Central memory CD4-positive, alpha-beta T cell (primary cell): ENCODE measurements at places on chromosomes 2 and 18.

DNA sequence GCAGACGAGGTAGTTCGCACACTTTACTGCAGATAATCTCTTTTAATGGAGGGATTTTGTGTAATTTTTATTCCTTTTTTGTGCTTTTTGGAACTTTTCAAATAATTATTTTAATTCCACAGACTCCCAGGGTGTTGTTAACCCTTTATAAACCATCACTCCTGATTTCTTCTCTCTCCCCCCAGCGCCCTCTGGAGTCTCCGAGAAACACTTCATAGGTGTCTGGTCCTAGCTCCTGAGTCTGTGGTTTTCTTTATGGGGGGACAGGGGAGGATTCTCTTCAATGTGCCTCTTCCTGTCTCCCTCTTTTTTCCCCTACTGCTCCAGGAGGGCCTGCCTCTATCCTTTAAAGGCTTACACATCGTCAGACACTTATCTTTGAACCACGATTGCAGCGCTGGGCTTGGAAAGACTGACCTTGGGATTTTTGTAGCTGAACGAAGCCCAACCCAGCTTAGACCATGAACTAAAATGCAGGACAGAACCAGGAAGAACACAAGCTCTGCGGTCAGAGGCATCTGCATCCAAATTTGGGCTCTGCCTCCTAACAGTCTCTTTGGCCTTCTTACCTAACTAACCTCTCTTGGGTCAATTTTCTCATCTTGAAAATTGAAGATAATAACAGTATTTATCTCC is 7.1 kb upstream of the PKDCC start:
- no peak for DNase-seq

DNA sequence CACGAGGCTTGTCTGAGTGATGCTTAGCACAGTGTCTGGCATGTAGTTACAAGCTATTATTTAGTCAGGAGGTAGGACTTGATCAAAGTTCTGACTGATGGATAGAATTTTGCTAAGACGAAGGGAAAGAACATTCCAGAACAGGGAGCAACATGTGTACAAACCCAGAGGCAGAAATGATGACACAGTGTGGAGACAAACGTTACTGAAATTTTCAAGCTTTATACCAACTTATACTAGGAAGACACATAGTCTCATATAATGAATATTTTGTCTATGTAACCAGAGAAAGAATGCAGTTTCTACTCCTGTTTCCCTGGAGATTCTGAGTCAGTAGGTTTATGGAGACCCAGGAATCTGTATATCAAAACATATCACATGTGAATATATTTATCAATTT is 123.4 kb downstream of the FAM124B start:
- no peak for DNase-seq

DNA sequence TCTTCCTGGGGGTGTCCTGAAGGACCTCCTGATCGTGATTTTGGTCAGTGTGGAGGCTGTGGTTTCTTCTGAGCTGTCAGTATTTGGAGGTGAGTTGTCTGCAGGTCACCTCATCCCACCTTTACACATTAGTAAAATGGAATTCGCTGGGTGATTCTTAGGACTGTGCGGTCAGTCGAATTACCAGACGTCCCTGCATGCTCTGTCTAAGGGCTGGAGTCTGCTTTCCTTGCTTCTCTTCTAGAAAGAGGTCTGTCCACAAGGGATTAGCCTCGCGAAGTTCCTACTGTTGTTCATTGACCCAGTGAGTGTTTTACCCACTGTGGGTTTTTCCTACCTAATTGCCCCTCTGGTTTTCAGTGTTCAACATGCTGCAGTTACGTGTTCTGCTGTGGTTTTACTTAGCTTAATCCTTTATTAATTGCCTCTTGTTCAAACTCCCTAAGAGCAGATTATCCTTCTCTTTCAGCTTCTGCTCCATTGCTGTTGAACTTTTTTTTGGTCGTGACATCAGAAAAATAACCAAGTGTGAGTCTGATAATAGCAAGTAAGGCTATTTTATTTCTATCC is 183.4 kb downstream of the NEDD4L start:
- no peak for DNase-seq

- DNase-seq: no peak
These were observed 91.9 kb downstream of the PPP1R1C start for GRCh38 chr2:182077448-182078142.

DNA sequence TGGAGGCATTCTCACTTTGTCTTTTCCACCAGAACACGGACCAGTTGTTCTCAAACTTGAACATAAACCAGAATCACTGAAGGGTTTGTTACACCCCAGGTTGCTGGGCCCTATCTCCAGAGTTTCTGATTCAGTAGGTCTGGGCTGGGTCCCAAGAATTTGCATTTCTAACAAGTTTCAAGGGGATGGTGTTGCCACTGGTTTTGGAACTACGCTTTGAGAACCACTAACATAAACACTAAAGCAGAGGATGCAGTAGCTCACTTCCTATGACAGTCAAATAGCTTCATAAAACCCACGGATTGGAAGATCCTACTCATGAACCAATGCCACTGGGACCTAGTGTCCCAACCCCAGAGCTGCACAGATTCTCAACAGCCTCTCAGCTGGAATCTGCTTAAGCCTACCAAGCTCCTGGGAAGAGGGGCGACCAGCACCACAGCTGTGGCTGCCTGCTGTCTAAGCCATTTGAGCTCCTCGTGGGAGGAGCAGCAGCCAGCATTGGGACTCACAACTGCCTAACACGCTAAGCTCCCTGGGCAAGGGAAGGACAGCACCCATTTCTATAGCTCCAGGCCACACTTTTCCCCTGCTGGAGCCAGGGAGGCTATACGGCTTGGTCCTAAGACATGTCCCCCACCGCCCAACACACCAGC is 62.5 kb downstream of the C1D start:
- DNase-seq: no peak

GRCh38 chr2:139946690-139947089 is 1166.5 kb upstream of the NXPH2 start:
- no peak for DNase-seq

GRCh38 chr2:39007875-39008504 is 112.9 kb downstream of the SOS1 start:
- no peak for DNase-seq

DNA sequence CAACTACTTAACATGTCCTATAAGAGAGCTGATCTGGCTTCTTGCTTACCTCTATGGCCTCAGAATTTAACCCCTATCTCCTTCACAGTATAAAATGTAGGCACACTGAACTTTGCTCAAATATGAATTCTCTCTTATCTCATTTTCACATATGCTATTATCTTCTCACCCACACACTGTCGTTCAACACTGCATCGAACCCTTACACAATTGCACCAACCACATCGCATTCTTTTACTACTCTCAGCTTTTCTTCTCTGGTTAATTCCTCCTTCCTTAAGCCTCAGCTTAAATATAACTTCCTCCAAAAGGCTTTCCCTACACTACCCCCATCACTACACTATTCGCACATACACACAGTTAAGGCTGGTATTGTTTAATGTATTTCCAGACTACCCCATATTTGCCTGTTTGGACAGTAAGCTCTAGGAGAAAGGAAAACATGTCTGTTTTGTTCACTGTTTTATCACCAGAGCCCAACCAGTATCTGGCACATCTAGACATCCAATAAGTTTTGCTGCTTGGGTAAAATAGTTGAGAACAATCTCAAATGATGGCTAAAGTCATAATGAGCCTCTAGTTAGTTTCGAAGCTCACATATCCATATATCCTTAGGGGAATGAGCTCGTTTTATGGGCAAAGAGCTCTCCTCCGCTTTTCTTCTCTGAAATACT is 47.7 kb downstream of the HIBCH start:
- DNase-seq: no peak

DNA sequence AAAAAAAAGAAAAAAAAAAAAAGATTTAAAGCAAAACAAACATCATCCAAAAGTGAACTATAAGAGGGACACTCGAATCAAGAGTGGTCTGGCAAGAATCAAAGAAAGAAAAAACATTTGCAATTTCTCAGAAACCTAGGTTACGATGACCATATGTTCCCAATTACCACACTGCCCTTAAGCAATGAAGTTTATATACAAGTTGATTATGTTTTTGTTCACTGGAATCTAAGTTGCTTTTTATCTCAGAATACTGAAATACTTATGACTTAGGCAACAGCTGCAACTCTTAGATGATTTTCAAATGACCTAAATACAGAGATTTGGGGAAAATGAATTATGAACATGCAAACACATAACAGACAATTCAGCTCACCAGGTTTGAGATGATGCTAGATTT is 597.1 kb upstream of the CHAC2 start:
- DNase-seq: no peak

- DNase-seq: no peak
These were observed 139.9 kb upstream of the MAPRE2 start for GRCh38 chr18:34901299-34901698.

GRCh38 chr2:939936-940601 is 10.6 kb upstream of the SNTG2 start:
- no peak for DNase-seq

- no peak for DNase-seq
These were observed 563.9 kb downstream of the DCC start for GRCh38 chr18:52903857-52904256.

DNA sequence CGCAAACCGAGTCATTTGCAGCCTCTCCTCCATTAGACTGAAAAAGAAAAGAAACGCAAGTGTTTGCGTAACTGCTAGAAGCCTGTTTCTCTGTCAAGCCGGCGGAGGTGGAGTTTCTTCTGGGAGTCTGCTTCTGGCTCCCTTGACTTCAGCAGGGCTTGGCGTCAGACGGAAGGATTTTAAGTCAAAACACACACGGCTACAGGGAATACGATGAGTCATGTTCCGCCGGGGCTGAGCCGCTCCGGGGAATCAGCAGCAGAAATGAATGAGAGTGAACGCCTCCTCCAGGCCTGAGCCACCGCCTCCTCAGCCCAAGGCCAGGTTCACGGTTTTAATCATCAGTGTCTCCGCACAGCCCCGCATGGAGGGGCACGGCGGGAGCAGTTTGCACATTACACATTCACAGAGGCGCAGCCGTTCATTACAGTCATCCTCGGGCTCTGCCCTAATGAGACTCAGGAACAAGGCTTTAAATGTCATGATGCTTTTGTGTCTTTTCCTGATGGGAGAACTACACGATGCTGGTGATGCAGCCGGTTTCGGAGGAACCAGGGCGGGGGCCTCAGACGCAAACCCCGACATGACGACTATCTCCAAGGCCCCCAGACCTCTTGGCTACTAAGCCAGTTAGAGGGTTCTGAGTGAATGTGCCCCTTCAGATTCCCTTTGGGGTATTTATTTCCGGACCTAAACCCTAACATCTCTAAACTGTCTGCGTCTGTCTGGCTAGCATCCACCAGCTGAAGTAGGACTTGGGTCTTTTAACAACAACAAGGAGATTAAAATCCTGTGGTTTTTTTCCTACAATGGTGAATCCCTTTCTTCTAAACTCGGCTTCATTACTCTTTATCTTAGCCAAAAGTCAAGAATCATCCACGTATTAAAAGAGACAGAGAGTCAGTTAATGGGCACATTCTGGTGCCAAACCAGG is 11.1 kb upstream of the SCG2 start:
- DNase-seq: no peak

DNA sequence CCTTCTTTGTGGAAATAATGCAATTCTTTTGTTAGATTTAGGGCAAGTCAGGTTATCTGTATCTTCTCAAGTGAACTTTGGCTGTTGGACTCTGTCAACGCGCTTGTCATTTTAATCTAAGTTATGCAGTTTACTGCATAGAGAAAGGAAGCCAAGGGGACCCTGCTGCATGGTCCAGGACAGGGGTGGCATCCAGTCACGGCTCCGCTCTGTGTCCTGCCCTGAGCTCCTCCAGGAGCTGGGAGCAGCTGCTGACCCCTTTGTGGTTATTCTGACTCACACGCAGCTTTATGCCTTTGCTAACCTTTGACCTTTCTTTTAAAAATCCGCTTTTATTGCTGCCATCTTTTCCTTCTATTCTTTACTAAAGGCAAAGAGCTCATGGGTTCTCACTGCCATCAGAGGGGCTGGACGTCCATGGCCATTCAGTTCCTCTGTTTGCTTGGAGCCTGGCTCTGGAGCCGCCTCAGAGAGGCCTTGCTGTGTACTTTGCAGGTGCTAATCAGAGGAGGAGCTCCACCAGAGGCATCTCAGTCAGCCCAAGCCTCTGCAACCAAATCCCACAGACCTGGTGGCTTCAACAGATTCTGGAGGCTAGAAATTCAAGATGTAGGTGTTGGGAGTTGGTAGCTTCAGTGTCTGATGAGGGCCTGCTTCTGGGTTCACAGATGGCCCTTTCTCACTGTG is 39.3 kb downstream of the SNTG2 start:
- DNase-seq: no peak
